Neural crest cell (in vitro differentiated cells): ENCODE measurements at places on chromosomes 3 and 15.
A peak's percentile ranks its signal among the peaks of the same experiment; 100 is the strongest.

- no peak for DNase-seq
Observed at GRCh38 chr3:84637272-84637671, 321.5 kb upstream of the CADM2 start.

GRCh38 chr3:77142578-77142977 lies 102.7 kb downstream of the ROBO2 start:
- no peak for DNase-seq

DNA sequence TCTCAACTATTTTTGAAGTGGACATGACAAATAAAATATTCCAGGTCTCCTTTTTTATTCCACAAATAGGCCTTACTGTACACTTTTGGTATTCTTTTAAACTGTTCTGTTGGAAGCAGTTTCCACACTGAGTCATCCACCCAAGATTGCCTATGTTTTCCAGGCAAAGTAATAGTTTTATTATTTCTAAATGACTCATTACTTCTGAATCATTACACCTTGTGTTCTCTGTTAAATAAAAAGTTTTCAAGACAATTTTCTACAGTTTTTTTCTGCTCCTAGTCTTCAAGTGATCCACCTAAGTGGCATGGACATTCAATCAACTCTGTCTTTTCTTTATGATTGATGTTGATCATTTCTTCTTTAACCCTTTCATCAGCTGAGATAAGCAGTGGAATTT lies 26.5 kb downstream of the PPP2R3A start:
- DNase-seq, result no peak

DNA sequence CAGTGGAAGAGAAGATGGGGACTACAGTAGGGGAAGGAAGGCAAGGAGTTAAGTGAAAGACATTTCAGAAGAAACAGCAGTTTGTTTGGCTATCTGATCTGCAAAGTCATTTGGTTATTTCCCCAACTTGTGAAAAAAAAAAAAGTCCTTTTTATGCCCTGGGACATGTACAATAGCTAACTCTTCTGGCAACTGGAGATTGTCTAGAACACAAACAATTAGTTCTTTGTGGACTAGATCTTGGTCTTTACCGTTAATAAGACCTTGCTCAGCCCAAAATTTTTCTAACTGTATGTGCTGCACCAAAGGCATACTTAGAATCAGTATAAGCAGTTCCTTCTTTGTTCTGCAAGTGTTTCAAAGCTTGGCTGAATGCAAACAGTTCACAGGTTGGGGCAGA lies 103.5 kb upstream of the NECTIN3 start:
- no peak for DNase-seq

- DNase-seq, result no peak
Observed at GRCh38 chr15:91238644-91239425, 138.8 kb downstream of the SV2B start.

- DNase-seq, result no peak
Observed at GRCh38 chr3:116030131-116030850, 407.0 kb downstream of the GAP43 start.

- no peak for DNase-seq
Observed at GRCh38 chr15:100693451-100693850, 91.1 kb downstream of the ASB7 start.

DNA sequence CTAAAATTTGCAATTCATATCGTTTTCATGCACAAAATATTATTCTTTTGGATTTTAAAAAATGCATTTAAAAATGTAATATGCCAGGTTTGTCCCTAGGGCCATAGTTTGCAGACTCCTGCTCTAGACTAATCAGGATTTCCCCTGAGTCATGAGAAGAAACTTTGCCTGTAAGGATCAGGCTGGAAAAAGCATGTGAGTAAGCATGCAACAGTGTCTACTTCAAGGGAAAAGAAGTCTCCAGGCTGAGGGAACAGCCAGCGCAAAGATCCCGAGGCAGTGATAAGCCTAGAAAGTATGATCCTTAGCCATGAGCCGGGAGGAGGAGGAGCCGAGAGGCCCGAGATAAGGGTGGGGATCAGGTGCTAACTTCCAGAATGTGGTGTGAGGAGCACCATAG lies 382.8 kb upstream of the CFAP20DC start:
- no peak for DNase-seq

GRCh38 chr15:66880380-66881155 lies 178.5 kb downstream of the SMAD6 start:
- no peak for DNase-seq

DNA sequence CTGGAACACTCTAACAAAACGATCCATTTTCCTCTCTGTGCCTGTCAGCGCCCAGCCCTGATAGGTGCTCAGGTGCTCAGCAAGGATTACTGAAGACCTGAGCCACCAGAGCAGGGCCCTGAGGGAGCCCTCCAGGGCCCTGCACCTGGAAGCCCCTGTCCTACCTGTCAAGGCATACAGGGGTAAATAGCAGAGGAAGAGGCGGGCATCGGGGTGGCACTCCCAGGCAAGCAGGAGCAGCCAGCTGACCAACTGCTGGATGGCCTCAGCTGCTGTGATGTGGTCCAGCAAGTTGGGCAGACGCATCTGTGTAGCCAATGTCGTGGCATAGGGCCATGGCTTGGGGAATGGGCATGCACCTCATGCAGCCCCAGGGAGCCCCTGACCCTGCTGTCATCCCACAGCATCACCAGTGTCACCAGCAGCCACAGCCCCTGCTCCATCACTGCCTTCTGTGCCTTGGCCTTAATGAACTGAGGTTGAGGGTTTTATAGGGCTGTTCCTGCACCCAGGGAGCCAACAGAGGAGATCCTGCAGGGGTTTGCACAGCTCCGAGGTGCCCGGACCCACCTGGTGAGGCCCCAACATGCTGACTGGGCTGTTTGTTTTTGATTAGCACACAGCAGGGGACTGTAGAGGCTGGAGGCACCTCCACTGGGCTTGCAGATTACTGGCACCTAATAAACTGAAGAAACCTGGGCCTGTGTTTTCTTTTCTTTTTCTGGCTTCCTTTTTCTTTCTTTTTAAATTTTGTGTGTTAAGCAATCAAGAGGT lies 7.9 kb upstream of the WDR6 start:
- DNase-seq, result no peak

DNA sequence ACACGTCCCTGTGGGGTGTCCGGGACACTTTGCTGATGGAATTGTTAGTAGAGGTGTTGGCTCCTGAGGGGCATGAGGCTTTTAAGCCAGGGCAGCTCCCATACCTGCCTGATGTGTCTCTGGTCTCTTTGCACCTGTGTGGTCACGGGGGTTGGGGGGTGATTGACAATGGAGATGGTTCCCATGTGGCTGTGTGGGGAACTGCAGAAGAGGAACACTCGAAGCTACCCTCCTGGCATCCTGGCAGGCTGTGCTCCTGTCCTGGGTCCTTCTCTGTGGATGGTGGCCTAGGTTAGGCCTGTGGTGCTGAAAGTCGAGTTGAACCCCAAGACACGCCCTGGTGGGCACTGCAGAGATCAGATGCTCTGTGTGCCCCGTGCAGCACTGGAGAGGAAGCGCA lies 73.4 kb downstream of the HMCES start:
- no peak for DNase-seq

GRCh38 chr3:49675912-49676311 lies 1.8 kb downstream of the APEH start:
- no peak for DNase-seq

GRCh38 chr3:13687517-13687943 lies 138.6 kb downstream of the FBLN2 start:
- no peak for DNase-seq

GRCh38 chr3:197218210-197218609 lies 80.2 kb downstream of the DLG1 start:
- DNase-seq, result no peak

- no peak for DNase-seq
Observed at GRCh38 chr15:98978153-98978552, 29.4 kb downstream of the PGPEP1L start.

GRCh38 chr3:131491775-131492174 lies 11.0 kb downstream of the MRPL3 start:
- DNase-seq, result no peak

GRCh38 chr3:38038447-38038911 lies 529 bp upstream of the DLEC1 start:
- DNase-seq, result no peak

- DNase-seq, result no peak
Observed at GRCh38 chr3:161558236-161558635, 61.6 kb downstream of the OTOL1 start.

GRCh38 chr3:60652829-60653228 lies 598.4 kb downstream of the FHIT start:
- DNase-seq, result no peak

GRCh38 chr3:125212091-125212508 lies 448 bp downstream of the SLC12A8 start:
- DNase-seq, result peak; percentile 21

- no peak for DNase-seq
Observed at GRCh38 chr3:190224863-190225692, 97.2 kb downstream of the CLDN1 start.

DNA sequence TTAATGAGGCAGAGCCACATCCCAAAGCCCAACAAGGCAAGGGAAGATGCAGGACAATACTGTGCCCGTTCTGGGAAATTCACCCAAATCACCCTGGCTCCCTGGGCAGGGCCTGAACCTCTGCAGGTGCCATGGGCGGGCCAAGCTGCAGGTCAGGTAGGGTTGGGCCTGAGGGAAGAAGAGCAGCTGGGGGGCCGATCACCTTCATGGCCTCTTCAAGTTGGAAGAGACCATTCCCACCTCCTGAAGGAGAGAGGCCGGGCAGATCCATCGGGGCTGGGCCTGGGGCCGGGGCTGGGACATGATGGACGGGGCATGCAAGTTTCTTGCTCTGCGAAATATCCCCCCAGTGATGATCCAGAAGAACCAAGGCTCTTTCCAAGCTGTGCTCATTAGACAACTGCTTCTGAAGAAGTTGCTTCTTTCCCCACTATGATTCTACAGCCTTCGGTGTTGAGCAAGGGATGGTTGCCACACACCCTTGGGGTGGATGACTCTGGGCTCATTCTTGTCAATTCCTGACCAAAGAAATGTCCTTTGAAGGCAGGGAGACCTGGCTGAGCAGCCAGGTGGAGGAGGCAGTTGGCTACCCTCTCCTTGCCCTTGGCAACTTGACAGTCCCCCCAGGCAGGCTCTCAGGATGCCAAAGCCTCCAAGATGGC lies 38.2 kb downstream of the KLHL25 start:
- DNase-seq, result no peak

- DNase-seq, result no peak
Observed at GRCh38 chr3:112774293-112774926, 72.3 kb downstream of the CD200R1L start.

DNA sequence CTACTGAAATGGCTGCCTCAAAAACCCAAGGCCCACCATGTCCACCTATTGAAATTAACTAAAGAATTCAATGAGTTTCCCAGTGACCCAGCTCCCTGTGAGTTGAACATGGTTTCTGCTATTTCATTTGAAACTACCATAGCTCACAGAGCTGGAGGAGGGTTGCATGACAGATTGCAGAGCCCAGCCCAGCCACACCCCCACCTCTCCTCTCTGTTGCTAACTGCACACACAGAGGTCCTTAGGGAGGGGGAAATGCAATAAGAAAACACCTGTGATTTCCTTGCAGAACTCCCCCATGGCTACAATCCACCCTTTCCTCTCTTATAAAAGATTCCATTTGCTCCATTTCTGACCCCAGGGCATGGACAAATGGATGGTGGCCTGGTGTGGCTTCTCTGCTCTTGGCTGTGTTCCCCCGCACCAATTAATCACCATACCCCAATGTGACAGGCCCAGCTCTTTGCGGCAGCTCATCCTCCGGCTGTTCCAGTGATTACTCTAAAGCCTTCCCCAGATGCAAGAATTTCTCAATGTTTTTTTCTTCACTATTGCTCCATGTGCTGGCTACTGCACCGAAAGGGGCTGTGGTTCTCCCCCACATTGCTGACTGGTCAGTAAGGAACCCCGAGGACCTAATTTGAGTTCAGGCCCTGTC lies 208.4 kb upstream of the KBTBD8 start:
- DNase-seq, result no peak

GRCh38 chr3:133393691-133394474 lies 6.0 kb upstream of the BFSP2 start:
- no peak for DNase-seq

DNA sequence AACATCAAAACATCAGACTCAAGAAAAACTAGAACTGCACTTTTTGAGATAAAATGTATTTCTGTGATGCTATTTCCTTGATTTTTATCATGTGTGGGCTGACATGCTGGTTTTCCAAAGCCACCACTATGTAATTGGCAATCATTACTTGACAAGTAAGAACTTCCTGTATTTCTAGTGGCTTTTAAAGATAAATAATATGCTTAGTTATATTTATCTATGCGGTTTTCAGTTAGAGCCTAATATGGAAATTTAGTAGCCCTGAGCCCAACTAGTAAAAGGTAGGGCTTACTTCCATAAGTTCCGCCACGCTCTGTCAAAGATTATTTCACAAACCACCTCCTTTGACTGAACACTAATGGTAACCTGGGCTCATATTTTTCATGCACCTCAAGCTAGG lies 91.6 kb downstream of the PPARG start:
- no peak for DNase-seq

DNA sequence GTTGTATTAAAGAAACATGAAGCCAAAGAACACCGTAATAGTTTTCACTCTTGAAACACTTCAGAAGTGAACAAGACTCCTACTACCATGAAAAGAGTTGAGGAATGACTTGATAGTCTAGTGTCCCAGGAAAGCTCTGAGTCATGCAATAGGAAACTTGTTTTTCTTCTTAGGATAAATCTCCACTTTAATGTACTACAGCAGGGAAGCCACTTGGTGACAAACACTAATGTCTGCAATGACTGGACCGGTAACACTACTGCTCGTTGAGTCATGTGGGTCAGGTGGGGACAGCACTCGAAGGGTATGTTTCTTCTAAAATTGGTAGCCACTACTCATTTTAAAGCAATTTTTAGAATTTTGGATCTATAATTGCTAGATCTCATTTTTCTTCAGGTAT lies 291.7 kb upstream of the CNTN3 start:
- no peak for DNase-seq

DNA sequence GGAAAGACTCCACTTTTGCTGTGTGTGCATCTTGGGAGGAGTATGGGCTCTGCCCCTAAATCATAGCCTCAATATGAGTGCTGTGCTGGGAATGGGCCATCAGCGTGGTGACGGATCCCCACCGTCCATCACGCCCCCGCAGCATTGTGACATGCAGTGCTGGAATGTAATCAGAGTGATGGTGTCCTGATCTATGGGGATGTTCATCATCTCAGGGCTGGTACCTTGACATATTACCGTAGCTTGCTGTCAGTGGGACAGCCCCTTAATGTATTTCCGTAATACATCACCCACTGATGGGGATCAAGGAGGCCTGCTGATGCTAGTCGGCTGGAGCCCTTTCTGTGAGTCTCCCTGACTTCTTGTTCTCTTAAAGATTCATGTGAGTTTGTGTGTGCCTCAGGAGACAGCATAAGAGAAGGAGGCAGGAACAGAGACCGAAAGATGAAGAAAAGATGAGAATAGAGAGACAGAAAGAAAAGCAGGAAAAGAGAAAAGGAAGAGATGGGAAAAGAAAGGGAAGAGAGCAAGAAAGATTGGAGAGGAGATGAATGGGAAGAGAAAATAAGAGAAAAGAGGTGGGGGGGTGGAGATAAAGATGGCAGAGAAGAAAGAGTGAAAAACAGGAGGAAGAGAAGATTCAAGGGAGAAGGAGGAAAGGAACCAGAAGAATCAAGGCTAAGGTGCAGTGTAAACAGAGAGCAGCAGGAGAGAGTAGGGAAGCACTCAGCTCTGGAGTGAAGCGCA lies 183.7 kb downstream of the RPLP1 start:
- DNase-seq, result no peak
